Caco-2 (cell line): ENCODE measurements at places on chromosomes 5 and 9. TPM values are rescaled to one million over a fixed set of nuclear protein-coding genes. Genes with fewer than 3 reads are reported as not detected.

DNA sequence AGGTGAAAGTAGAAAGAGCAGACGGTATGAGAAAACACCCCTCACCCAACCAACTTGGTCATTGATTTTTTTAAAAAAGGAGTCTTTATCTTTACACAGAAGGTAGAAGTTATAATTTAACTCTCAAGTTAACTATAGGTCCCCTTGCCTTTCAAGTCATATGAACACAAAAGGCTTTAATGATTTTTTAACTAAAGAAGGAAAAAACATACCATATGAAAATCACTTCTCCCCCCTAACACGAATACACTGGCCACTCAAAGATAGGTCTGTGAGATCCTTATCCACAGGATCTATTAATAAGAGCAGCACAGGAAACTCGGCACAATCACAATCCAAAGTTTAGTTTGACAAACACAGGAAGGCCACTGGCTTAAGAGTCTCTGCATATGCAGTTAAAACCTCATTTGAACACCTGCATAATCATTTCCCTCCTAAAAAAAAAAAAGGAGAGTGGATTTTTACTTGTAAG is 138.0 kb downstream of the ENC1 start:
- no peaks in the 10 kb centered on the region for H3K27me3 ChIP-seq
- H3K36me3 ChIP-seq, result no peaks in the 10 kb centered on the region; the same call in 1 of the 2 replicates
- H3K4me3 ChIP-seq, result no peak overlapping the region
- H3K4me1 ChIP-seq, result peaks cover 46% of the 10 kb centered on the region
- peak overlapping the region; percentile 86 for H3K27ac ChIP-seq

Gene TLX3
- total RNA-seq, result not detected in 2 replicates

Gene BAAT
- total RNA-seq, result 1.1 and 1.3 TPM in 2 replicates

Gene GZMA
- total RNA-seq, result not detected in 2 replicates

Gene CYLC2
- not detected in 2 replicates for total RNA-seq

- H3K27ac ChIP-seq, result no peak overlapping the region
- peaks cover 13% of the 10 kb centered on the region for H3K4me1 ChIP-seq
- H3K4me3 ChIP-seq, result no peak overlapping the region
- no peak for DNase-seq
- H3K36me3 ChIP-seq, result no peaks in the 10 kb centered on the region
Observed at GRCh38 chr9:35938474-35939356, 19.2 kb downstream of the OR2S2 start.
